ENCODE measurements at places on chromosomes 2 and 18. TPM values are rescaled to one million over a fixed set of nuclear protein-coding genes. Genes with fewer than 3 reads are reported as not detected.

MARCO gene
- 0.26 TPM for total RNA-seq

DNA sequence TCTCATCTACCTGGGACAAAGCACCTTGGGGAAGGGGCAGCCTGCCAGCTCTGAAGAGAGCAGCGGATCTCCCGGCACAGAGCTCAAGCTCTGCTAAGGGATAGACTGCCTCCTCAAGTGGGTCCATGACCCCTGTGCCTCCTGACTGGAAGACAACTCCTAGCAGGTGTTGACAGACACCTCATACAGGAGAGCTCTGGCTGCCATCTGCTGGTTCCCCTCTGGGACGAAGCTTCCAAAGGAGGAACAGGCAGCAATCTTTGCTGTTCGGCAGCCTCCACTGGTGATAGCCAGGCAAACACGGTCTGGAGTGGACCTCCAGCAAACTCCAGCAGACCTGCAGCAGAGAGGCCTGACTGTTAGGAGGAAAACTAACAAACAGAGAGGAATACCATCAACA is 549.9 kb upstream of the LRATD1 start:
- H3K27me3 ChIP-seq, result no peaks in the 10 kb centered on the region
- no peaks in the 10 kb centered on the region for H3K4me1 ChIP-seq
- DNase-seq, result no peak
- H3K36me3 ChIP-seq, result no peaks in the 10 kb centered on the region
- H3K4me3 ChIP-seq, result no peak overlapping the region

- H3K27ac ChIP-seq, result no peak overlapping the region
- no peaks in the 10 kb centered on the region for H3K4me1 ChIP-seq
- no peaks in the 10 kb centered on the region for H3K36me3 ChIP-seq
- H3K27me3 ChIP-seq, result peaks cover 6% of the 10 kb centered on the region
- no peak overlapping the region for H3K4me3 ChIP-seq
- DNase-seq, result no peak
Observed at GRCh38 chr2:130869441-130870160, 32.9 kb downstream of the ARHGEF4 start.

DNA sequence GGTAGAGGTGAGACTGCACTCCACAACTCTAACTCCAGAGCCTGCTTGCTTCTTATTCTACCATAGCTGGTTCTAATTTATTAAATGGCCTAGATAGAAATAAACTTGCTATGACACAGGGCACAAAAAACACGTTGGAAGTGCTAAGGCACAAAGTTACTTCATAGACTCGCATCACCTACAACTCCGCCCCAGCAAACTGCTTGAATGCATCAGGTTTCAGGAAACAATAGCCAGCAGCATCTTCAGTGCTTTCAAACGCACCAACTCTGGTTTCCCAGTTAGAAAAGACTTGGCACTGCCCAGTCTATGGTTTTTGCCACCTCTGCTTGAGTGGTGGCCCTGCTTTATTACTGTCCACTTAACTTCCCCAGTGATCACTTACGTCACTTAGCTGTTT is 142.6 kb downstream of the RIF1 start:
- H3K4me1 ChIP-seq, result no peaks in the 10 kb centered on the region
- H3K27ac ChIP-seq, result no peak overlapping the region
- peaks cover 2% of the 10 kb centered on the region for H3K27me3 ChIP-seq
- H3K36me3 ChIP-seq, result no peaks in the 10 kb centered on the region
- H3K4me3 ChIP-seq, result no peak overlapping the region
- DNase-seq, result no peak

COLEC11 gene
- total RNA-seq, result 0.39 TPM

- H3K36me3 ChIP-seq, result no peaks in the 10 kb centered on the region
- no peak overlapping the region for H3K4me3 ChIP-seq
- peaks cover 13% of the 10 kb centered on the region for H3K27me3 ChIP-seq
- no peak for DNase-seq
Observed at GRCh38 chr2:29951576-29951975, 30.2 kb upstream of the ALK start.

GRCh38 chr2:190343536-190344275 is at the start of gene INPP1:
Gene INPP1, plus strand, starts transcription at chr2:190343589. Its CDS starts 16,514 bp downstream, at chr2:190360103.
- H3K27me3 ChIP-seq, result peaks cover 6% of the 10 kb centered on the region
- peak within 1 kb of the TSS; percentile 84 for H3K4me3 ChIP-seq
- peaks cover 15% of the 10 kb centered on the region for H3K4me1 ChIP-seq
- H3K36me3 ChIP-seq, result no peaks in the 10 kb centered on the region
- DNase-seq, result peak; percentile 66

GRCh38 chr2:222811828-222812227 is 49.0 kb upstream of the ACSL3 start:
- peaks cover 2% of the 10 kb centered on the region for H3K4me1 ChIP-seq
- no peak overlapping the region for H3K27ac ChIP-seq
- DNase-seq, result no peak
- H3K36me3 ChIP-seq, result no peaks in the 10 kb centered on the region
- no peak overlapping the region for H3K4me3 ChIP-seq
- peaks cover 4% of the 10 kb centered on the region for H3K27me3 ChIP-seq

IL1R1 gene
- not detected for total RNA-seq

GDF7 gene
- not detected for total RNA-seq

DNA sequence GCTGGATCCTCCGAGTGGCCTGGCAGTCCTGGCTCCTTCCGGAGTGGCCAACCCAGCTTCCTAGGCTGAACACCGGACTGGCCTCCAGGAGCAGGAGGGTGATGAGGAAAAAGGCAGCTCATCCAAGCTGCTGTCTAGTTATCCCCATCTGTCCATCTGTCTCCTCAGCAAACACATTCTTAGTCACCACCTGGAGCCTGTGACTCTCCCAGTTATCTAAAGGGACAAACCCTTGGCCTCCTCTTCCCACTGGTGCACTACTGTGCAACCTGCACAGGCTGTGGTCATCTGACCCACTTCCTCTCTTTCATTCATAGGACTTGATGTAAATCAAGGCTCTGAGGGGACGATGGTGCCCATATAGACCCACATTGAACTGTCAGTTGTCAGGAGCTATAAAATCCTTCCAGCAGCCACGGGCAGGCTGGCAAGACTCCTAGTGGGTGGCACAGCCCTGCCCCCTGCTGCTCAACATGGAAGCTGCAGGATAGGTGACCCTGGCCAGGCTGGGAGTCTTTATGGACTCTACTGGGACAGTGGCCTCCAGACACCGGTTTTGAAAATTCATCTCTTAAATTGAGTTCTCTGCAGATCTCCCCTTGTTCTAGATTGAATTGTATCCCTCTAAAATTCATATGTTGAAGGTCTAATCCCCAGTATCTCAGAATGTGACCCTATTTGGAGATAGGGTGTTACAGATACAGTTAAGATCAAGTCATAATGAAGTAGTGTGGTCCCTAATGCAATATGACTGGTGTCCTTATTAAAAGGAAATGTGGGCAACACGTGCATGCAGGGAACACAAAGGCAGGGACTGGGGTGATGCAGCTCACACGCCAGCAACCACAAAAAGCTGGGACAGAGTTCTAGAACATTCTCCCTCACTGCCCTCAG is 29.3 kb upstream of the DUSP2 start:
- DNase-seq, result peak; percentile 85
- H3K36me3 ChIP-seq, result no peaks in the 10 kb centered on the region
- peak overlapping the region; percentile 18 for H3K27ac ChIP-seq
- peaks cover 7% of the 10 kb centered on the region for H3K4me1 ChIP-seq

- DNase-seq, result no peak
- H3K36me3 ChIP-seq, result no peaks in the 10 kb centered on the region
- H3K4me1 ChIP-seq, result peaks cover 2% of the 10 kb centered on the region
- peaks cover 48% of the 10 kb centered on the region for H3K27me3 ChIP-seq
- H3K4me3 ChIP-seq, result no peak overlapping the region
Observed at GRCh38 chr2:215419113-215419512, 16.8 kb downstream of the FN1 start.

GRCh38 chr18:45684341-45685115 is 39.5 kb upstream of the SLC14A1 start:
- H3K4me1 ChIP-seq, result peaks cover 55% of the 10 kb centered on the region
- peaks cover 2% of the 10 kb centered on the region for H3K36me3 ChIP-seq
- no peak overlapping the region for H3K27ac ChIP-seq
- peak overlapping the region; percentile 12 for H3K4me3 ChIP-seq

IL36G gene
- not detected for total RNA-seq

GRCh38 chr2:172430027-172430426 is 2.6 kb downstream of the ITGA6 start:
- peaks cover 11% of the 10 kb centered on the region for H3K27me3 ChIP-seq
- H3K4me3 ChIP-seq, result no peak overlapping the region
- H3K4me1 ChIP-seq, result peaks cover 49% of the 10 kb centered on the region
- peaks cover 2% of the 10 kb centered on the region for H3K36me3 ChIP-seq

DNA sequence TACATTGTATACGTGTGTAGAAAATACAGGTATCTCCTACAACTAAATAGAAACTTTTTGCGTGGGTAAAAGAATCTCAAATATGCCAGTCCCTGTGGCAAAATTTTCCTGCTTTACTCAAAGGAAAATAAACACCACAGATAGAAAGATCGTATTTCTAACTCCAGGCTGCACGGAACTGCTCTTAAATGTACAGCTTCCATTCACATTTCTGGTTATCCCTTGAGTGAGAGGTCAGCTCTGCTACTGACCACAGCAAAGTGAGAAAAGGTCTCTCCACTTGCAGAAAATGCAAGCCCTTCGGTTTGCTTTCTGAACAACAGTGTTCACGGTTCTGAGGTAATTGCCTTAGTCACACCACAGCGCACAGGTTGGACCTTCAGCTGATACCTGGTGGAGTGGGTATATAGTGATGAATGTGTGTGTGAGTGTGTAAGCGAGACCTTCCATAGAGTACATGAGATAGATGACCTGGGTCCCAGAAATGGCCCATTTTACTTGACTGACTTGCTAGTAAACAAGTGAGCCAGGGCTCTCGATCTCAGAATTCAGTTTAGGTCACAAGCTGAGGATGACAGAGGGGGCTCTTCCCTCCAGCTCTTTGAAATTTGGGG is 52.1 kb downstream of the ALPK2 start:
- no peak for DNase-seq
- no peak overlapping the region for H3K4me3 ChIP-seq
- no peak overlapping the region for H3K27ac ChIP-seq
- no peaks in the 10 kb centered on the region for H3K36me3 ChIP-seq

PAX8 gene
- total RNA-seq, result 2.5 TPM

- DNase-seq, result no peak
- H3K4me1 ChIP-seq, result peaks cover 35% of the 10 kb centered on the region
- no peak overlapping the region for H3K4me3 ChIP-seq
- H3K27me3 ChIP-seq, result no peaks in the 10 kb centered on the region
- H3K27ac ChIP-seq, result no peak overlapping the region
Observed at GRCh38 chr2:148720501-148721001, 76.0 kb downstream of the EPC2 start.

- no peak for DNase-seq
- H3K4me3 ChIP-seq, result no peak overlapping the region
- H3K27ac ChIP-seq, result no peak overlapping the region
- H3K27me3 ChIP-seq, result peaks cover 2% of the 10 kb centered on the region
- peaks cover 12% of the 10 kb centered on the region for H3K4me1 ChIP-seq
Observed at GRCh38 chr2:98020992-98021713, 25.4 kb upstream of the TMEM131 start.

POTEJ gene
- total RNA-seq, result not detected

DNA sequence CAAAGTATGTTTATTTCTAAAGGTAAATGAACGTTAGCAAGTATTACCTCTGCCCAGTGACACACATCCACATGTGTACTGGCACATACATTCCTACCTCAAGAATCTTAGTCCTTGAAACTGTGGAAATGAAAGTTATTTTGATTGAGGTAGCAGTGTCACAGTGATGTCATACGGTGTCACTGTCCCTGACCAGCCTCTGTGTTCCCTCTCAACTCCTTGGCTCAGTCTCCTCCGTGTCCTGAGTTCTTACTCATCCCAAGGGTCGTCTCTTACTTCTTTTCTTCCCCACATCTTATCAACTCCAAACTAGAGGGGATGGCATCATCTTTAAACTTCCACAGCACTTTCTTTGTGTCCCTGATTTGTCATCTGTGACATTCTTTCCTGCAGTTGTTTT is 3.3 kb downstream of the NCK2 start:
- H3K4me1 ChIP-seq, result peaks cover 68% of the 10 kb centered on the region
- DNase-seq, result no peak
- no peaks in the 10 kb centered on the region for H3K27me3 ChIP-seq
- H3K27ac ChIP-seq, result peak overlapping the region; percentile 93

POTEI gene
- not detected for total RNA-seq

All from activated naive CD8-positive, alpha-beta T cell treated with anti-CD3 and anti-CD28 coated beads, Interleukin-2, amount 10 ng/mL, durations not matched to agents 7 days and 5 days (primary cell).